ENCODE measurements at places on chromosomes 1 and 21. TPM values are rescaled to one million over a fixed set of nuclear protein-coding genes. Genes with fewer than 3 reads are reported as not detected.

Gene LCE1C
- not detected for total RNA-seq

Gene LDLRAD1
- total RNA-seq, result 0.42 TPM

Gene NCF2
- 34.7 TPM for total RNA-seq

Gene CCDC30
- total RNA-seq, result 0.09 TPM

Gene GSTM1
- total RNA-seq, result 10.8 TPM

Gene NFASC
- 4.0 TPM for total RNA-seq

Gene WDR3
- total RNA-seq, result 16.1 TPM

Gene ACAP3
- 37.7 TPM for total RNA-seq

Gene SMCP
- total RNA-seq, result not detected

Gene C1orf226
- 0.46 TPM for total RNA-seq

Gene HAO2
- not detected for total RNA-seq

Gene NPR1
- not detected for total RNA-seq

Gene SLC6A9
- 1.9 TPM for total RNA-seq

Gene TMEM82
- not detected for total RNA-seq

Gene KIAA0040
- 5.6 TPM for total RNA-seq

Gene OR2M3
- total RNA-seq, result not detected

Gene VSIG8
- total RNA-seq, result 0.05 TPM

Gene FAAH
- total RNA-seq, result 20.8 TPM

Gene P3H1
- total RNA-seq, result 37.1 TPM

Gene LPAR3
- 25.7 TPM for total RNA-seq

Gene PCP4
- total RNA-seq, result not detected

Gene LCE3D
- total RNA-seq, result not detected

Gene TNFRSF25
- total RNA-seq, result 34.3 TPM

Gene TFF2
- not detected for total RNA-seq

Gene LMX1A
- not detected for total RNA-seq

Gene RASAL2
- total RNA-seq, result 19.8 TPM

Gene SPRR2G
- total RNA-seq, result not detected

Gene KIAA1614
- 0.21 TPM for total RNA-seq

Gene S100A7
- 0.42 TPM for total RNA-seq
